ENCODE measurements at places on chromosomes 5 and 9.

- DNase-seq = no peak
Observed at GRCh38 chr5:112024769-112025168, 267.8 kb upstream of the NREP start.

DNA sequence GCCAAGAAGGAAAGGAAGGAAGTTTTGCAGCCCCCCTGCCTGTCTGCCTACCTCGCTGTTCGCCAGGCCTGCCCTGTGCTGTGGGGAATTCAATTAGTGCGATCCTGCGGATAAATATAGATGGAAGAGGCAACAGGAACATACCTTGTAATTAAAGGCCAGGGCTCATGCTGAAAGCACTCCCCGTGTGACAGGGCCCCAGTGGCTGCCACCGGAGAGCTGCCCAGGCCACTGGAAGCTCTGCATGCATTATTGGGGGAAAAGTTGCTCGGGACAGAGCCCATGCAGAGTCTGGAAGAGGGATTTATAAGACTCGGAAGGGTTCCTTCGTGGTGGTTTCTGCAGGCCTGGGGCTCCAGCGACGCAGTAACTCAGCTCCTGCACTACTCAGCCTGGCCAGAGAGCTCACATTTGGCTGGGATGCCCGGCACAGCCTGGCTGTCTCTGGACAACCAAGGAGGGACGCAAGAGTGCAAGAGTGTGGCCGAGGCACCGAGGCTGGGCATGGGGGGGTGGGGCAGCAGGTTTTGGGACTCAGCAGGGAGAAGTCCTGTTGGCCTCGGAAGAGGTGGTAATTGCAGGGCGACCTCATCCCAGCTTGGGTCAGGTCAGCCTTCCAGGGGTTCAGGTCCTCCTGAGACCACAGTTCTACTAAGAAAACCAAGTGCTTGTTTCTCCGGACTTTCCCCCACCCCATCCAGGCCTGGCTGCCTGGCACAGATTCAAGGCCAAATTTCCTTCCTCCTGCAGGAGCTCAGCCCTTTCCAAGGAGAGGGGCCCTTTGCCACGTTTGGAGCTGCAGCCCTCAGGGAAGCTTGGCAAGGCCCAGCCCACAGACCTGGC, 68.1 kb upstream of the GGTA1 start:
- no peak for DNase-seq

- DNase-seq = no peak
Observed at GRCh38 chr5:8060953-8061429, 192.0 kb downstream of the MTRR start.

DNA sequence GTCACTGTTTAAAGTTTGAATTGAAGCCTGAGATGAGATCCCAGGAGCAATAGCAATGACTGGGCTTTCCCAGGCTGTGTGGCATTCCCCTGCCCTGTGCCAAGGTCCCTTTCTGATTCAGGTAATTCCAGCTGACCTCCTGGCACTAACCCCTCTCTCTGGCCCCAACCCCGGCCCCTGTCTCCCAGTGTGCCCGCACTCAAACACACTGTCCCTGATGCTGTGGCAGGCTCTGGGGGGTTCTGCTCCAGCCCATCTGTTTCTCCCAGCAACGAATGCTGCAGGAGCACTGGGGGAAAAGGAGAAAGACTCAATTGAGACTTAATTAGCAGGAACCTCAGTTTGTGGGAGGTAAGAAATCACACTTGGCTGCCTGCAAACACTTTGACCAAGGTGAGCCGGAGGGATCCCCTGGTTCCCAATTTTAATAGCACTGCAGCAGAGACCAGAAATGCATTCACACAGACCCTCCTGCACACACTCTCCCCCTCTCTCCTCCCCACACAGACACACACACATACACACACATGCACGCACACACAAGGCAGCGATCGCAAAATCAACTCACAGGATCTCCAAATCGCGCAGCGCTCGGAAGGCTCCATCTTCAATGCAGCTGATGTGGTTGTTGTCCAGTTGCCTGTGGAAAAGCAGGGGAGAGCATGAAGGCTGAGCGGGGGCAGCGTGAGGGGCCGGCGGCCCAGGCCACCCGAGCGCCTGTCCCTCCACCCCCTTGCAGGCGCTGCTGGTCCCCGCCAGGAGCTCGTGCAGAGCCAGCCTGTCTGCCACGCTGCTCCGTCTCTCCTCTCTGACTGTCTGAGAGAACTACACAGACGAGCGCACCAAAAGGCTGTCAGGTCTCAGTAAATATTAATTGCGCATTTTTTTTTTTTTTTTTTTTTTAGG, 265.1 kb upstream of the PANK3 start:
- DNase-seq = no peak

- no peak for DNase-seq
Observed at GRCh38 chr9:99056886-99057664, 47.8 kb upstream of the TGFBR1 start.

DNA sequence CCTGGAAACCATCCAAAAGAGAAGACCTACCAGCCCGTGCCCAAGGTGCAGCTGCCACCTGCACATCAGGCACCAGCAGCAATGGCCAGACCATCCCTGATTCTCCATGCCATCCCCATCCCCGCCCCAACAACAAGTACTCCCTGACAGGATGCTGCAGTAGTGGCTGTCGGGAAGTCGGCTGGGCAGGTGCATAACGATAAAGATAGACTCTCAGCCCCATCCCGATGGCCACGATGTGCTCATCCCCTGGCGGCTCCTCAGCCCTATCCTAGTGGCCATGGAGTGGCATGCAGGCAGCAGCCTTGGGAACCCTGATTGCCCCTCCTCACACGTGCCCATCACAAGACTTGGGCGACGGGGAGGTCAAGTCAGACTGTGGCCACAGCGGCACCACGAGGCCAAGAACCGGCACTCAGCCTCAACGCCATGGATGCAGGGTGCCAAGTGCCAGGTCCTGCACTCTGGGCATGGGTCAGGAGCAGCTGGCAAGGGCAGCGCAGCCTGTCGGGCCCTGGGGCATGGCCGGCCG, 368.8 kb upstream of the SPATA31A5 start:
- DNase-seq = no peak

DNA sequence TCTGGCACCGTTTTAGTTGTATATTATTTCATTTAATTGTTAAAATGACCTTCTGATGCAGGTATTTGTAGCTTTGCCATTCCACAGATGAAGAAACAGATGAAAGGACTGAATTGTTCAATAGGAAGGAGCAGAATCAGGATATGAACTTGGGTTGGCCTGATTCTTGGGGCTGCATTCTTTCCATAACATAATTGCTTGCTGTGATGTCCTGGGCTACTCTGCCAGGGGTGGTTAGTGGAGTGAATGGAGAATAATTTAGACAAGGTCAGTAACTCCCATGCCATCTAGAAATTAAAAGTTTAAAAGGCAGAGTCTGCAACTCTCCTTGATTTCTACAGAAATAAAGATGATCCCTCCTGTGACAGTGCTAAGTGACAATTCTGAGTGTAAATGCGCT, 15.9 kb downstream of the TLR4 start:
- no peak for DNase-seq

DNA sequence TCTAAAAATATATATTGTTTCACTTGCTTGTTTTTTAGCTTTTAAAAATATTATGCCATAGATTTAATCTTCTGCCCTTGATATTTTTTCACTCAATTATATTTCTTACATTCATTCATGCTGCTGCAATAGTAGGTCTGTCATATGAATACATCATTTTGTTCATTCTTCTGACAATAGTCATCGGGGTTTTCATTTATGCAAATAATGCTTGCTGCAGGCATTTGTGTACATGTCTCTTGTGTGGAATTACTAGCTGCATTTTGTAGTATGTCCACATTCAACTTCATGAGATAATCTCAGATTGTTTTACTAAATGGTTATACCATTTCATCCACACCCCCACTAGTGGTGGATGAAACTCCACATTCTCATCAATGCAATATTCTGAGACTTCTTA, 5.3 kb upstream of the PLPP1 start:
- no peak for DNase-seq

DNA sequence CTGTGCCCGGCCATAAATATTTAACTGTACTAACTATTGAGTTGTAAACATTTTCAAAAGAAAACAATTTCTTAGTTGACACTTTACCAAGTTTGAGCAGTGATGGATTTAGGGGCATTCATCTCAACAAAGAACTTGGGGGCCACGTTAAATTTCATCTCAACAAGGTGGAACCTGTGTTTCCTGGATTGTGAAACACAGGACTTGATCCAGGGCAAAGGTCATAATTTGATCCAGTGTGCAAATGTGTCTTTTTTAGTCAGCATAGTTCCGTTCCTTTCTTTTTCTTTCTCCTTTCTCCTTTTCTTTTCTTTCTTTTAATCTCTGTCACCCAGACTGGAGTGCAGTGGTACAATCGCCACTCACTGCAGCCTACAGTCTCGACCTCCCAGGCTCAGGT, 3.1 kb downstream of the GFRA3 start:
- no peak for DNase-seq

DNA sequence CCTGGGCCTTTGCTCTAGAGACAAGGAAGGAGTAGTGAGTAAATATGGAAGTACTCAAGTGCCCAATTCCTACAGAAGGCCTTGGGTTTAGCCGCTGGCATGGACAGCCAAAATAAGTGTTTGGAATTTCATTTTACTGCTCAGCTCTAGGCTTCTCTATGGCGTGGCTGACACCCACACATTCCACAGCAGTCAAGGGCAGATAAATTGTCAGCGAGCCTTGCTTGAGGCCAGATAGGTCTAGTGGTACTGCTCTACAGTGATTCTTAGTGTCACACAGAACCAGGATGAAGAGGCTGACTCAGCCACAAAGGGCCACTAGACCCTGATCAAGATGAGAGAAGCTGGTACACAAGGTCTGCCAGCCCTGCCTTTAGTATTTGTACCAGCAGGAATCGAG, 111.0 kb upstream of the NFIB start:
- DNase-seq = no peak

DNA sequence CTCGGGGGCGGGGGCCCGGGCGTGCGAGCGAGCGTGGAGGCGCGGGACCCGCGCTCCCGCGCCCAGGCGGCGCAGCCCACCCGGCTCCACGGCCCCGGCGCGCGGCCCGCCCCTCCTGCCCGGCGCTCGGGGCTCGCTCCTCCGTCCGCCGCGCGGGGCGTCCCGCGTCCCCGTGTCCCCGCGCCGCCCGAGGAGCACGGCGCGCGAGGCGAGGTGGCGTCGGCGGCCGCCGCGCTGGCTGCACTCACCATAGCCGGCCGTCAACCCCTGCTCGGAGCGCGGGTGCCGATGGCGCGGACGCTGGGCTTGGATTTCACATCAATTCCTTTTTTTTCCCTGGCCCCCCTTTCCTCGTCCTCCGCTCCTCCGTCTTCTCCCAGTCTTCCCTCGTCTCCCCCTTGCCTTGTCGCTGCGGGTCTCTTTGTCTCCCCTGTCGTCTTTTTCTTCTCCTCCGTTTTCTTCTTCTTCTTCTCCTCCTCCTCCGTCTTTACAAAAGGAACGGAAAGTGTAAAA, 494 bp downstream of the PTCH1 start:
- DNase-seq = no peak

DNA sequence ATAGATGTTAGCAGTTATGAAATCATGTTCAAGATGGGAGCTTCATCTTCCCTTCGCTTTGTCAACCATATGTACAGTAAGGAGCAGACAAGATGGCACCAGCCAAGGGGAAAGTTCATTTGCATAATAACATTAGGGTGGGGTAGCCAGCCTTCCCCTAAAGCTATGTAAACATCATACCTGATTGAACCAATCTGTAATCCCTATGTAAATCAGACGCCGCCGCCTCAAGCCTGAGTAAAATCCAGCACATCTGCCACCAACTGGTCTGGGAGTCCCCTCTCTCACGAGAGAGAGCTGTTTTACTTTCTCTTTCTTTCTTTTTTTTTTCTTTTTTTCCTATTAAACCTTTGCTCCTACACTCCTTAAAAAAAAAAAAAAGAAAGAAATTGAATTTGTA, 30.8 kb upstream of the REEP2 start:
- DNase-seq = no peak

GRCh38 chr5:110376281-110376951, 350.1 kb downstream of the TMEM232 start:
- no peak for DNase-seq

DNA sequence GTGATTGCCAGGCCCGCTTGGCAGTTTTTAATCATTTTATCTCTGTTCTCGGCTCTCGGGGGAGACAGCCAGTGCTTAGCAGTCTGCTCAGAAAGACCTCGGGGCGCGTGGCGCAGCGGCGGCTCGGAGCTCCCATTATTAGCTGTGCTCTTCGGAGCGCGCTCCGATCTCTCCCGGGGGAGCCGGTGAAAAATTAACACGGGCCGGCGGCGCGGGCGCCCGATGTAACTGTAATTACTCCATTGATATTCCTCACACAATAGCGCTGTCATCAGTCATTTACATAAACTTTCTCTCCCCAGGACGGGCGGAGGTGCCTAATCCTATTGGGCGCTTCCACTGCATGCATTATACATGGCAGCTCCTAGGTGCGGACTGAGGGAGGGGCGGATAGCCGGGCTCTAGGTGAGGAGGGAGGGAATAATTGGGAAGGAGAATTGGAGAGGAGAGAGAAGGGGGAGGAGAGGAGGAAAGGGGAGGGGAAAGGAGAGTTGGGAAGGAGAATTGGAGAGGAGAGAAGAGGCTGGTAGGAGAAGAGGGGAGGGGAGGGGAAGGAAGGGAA, 24.9 kb downstream of the LMX1B start:
- no peak for DNase-seq

- no peak for DNase-seq
Observed at GRCh38 chr5:90112033-90112692, 297.4 kb downstream of the CETN3 start.

- no peak for DNase-seq
Observed at GRCh38 chr9:124765439-124765835, 5.7 kb downstream of the NR6A1 start.

DNA sequence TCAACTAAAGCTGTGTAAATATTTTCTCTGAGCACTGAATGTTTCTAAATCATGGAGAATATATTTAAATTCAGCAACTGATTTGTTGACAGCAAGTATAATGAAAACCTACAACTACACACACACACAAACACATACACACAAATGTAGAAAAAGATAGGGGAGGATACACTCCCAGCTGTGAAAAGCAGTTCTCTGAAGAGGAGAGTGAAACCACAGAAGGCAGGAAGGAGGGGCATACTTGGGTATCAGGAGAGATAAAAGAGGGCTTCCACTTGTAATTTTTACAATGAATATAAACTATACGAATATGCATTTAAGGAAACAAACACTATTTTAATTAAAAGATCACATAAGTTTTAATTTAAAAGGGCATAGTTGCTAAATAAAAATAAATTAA, 227.8 kb upstream of the SLC24A2 start:
- no peak for DNase-seq

GRCh38 chr5:1463326-1464095, 18.3 kb upstream of the SLC6A3 start:
- DNase-seq = no peak

Measured in activated T-helper 1 cell treated with anti-CD3 and anti-CD28 coated beads, Interleukin-2, amount 50 U/mL, for 16 hours (primary cell).